Foreskin fibroblast (primary cell): ENCODE measurements at places on chromosomes 5 and 9.

DNA sequence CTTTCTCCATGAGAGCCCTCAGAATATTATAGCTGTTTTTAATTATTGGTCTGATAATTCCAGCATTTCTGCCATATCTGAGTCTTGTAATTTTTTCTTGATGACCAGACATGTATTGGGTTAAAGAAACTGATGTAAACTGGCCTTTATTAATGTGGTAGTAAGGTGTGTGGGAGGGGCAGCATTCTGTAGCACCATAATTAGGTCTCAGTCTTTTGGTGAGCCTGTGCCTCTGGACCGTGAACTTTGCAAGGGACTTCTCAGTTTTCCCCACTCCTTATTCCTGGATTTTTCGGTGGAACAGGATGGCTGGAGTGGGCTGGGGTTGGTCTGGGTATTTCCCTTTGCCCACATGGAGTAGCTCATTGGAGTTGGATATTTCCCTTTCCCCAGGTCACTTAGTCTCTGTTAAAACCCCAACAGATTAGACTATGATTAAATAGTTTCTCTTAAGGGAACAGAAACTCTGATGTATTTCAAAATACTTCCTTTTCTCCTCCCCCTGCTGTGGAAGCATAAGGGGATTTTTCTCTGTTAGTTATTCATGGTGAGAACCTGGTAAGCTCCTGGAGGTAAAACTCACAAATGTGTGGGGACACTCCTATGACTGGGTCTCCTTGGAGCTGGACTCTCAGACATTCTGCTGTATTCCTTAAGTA is 52.4 kb downstream of the FSD1L start:
- DNase-seq, result no peak

- DNase-seq, result no peak
Measured at GRCh38 chr9:12712532-12712931, 19.3 kb downstream of the TYRP1 start.

- no peak for DNase-seq
Measured at GRCh38 chr5:127343313-127343712, 52.7 kb downstream of the MEGF10 start.

- DNase-seq, result peak; percentile 50
Measured at GRCh38 chr5:156396063-156396829, 69.3 kb downstream of the SGCD start.

- DNase-seq, result no peak
Measured at GRCh38 chr5:1208743-1209488, 7.5 kb downstream of the SLC6A19 start.

DNA sequence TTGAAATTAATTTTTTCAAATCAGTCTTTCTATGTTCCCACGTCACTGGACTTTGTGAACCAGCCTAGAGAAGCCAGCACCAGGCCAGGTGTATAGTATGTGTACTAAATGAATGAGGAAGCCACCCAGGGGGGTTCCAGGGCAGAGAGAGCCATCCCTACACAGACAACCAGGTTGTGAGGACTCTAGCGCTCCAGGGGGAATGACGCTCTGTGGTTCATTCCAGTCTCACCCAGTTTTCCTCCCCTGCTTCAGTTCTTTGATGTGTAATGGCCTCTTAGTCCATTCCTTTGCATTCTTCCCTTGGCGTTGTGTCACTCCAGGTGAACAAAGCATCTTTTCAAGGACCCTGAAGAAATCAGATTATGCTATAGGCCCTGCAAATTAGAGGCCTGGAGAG is 330.6 kb downstream of the NSG2 start:
- DNase-seq, result no peak

GRCh38 chr9:71891557-71892189 is 19.3 kb downstream of the ABHD17B start:
- DNase-seq, result no peak

GRCh38 chr9:124365036-124365435 is 50.2 kb downstream of the PSMB7 start:
- no peak for DNase-seq

GRCh38 chr5:149852641-149853330 is 91.8 kb downstream of the PDE6A start:
- DNase-seq, result peak; percentile 90

GRCh38 chr9:91119142-91119541 is 242.6 kb downstream of the AUH start:
- DNase-seq, result peak; percentile 61

- no peak for DNase-seq
Measured at GRCh38 chr5:163619273-163619934, 114.0 kb downstream of the MAT2B start.

DNA sequence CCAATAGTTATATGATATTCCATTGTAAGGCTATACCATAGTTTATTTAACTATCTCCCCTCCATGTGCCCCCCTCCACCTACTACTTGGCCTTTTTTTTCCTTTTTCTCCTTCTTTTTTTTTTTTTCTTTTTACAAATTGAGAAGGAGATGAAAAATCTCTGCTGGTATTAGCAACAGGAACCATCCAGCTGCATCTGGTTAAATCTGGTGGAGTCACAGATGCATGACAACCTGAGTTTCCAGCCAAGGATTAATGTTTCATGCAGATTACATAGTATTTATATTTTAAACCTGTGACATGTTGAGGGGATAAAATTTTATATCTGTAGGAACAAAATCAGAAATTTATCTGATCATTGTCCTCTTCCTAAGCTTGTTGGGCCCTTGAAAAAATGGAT is 128.5 kb upstream of the IQGAP2 start:
- no peak for DNase-seq

- no peak for DNase-seq
Measured at GRCh38 chr5:80106916-80107315, 71.8 kb downstream of the THBS4 start.

GRCh38 chr9:77764894-77765780 is 117.0 kb upstream of the GNA14 start:
- DNase-seq, result peak; percentile 83

DNA sequence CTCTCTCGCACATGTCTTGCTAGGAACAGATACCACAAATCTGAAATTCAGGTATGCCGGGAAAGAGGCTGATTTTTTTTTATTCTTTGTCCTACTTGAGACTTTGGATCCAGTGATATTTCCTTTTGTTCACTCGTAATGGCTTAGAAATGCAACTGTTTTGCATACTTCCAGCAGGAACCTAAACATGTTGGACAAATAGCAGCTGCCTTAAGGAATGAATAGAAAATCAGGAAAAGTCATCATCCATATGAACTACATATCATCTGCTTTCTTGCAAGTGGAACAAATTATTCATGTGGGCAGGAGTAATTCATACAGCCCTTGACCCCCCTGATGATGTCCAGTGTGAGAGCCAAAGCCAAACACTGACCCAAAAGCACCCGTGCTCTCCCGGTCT is 17.4 kb downstream of the TTC39B start:
- DNase-seq, result no peak

- DNase-seq, result peak; percentile 68
Measured at GRCh38 chr5:168365581-168366081, 74.2 kb downstream of the WWC1 start.

DNA sequence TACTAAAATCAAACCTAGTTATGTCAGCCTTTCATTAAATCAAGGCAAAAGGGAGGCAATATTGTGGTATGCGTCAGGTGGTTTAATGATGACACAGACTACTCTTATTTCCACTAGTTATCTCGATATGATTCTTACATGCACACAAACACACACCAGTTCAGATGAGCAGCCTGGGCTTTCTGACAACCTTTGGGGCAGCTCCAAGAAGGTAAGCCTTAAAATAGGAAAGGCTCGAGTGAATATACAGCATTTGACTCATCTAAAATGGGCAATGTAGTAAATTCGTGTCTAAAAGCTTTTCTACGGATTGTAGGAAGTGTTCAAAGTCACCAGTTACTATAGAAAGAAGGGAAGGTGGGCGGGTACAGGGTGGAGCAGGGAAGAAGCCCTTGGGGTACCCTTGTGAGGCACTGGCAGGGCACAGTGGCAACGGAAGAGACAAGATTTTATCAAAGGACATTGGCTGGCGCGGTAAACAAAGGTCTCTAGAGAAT is 1.9 kb downstream of the ANKH start:
- no peak for DNase-seq

DNA sequence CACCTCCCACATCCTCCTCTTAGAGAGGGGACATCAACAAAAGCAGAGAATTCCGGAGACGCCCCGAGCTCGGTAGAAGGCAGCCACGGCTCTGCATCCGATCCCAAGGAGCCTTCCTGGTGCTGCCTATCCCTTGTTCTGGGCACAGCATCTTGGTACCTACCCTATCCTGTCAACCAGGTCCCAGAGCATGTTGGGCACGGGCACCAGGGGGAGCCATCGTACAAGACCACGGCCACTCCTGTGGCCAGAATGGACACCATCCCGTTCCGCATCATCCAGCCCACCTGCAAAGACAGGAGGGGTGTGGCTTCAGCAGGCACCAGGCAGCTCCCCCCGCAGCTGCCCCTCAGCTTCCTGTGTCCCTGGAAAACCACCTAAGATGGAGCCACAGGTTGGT is 62.7 kb upstream of the ZNF354A start:
- DNase-seq, result no peak

- DNase-seq, result no peak
Measured at GRCh38 chr5:59921816-59922215, 28.3 kb upstream of the PDE4D start.

- no peak for DNase-seq
Measured at GRCh38 chr5:87752362-87752761, 339.6 kb upstream of the CCNH start.

GRCh38 chr9:76630916-76631315 is 133.3 kb upstream of the PCA3 start:
- no peak for DNase-seq

- DNase-seq, result no peak
Measured at GRCh38 chr5:133602835-133603380, 9.4 kb downstream of the FSTL4 start.

DNA sequence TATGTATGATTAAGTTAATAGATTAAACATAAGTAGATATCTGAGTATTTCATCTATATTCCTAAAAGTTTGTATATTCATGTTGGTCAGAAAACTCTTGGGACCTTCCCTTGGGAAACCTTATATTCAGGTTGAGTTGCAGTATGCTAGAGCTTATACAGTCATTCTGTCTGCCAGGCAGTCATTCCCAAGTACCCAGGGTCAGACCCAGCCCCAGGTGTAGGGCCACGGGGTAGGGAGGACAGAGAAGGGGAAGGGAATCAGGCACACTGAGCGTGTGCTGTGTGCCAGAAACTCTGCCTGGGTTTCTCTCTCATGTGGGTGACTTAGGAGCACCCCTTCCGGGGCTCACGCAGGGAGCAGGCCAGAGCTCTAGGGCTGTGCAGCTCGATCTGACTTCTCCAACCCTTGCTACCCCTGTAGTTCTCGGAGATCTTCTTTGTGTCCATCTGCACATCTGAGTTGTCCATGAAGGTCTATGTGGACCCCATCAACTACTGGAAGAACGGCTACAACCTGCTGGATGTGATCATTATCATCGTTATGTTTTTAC is 28.2 kb downstream of the CATSPER3 start:
- DNase-seq, result no peak

GRCh38 chr9:81737871-81738507 is 48.6 kb upstream of the TLE1 start:
- DNase-seq, result peak; percentile 87

GRCh38 chr9:135712613-135713295 is 10.8 kb downstream of the KCNT1 start:
- no peak for DNase-seq
